ENCODE measurements at places on chromosomes 11 and 22. TPM values are rescaled to one million over a fixed set of nuclear protein-coding genes. Genes with fewer than 3 reads are reported as not detected.

DNA sequence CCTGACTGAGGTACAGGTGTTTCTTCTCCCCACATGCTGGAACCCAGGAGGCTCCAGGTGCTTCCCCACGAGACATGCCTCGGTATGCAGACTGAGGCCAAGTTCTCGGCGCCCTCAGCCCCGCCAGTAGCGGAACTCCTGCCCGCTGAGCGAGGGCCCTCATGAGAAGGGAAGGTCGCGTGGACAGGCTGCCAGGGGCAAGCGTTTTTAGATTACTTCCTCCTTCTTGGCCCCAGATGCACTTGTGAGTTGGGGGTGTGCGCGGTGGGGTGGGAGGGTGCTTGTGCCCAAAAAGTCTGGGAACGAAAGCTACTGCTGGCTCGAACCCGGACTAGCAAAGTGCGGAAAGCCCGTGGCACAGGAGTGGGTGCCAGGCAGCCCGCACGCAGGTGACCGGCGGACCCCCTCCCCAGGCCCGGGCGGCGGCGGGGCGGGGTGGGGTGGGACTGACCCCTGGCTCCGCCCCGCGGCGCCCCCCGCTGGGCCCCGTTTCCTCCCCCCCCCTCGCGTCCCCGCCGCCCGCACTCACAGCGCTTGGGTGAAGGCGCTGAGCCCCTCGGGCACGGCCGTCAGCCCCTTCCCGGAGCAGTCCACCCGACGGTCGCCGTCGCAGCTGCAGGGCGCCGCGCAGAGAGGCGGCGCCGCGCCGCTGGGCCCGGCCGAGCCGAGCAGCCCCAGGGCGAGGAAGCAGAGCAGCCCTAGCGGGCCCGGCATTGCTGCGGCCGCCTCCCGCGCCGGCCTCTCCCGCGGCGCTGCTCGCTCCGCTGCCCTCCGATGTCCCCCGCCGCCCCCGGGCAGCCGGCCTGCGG lies 797 bp downstream of the LGR4 start:
- DNase-seq: no peak

Gene CSTF3
- 7.1 TPM for total RNA-seq

DNA sequence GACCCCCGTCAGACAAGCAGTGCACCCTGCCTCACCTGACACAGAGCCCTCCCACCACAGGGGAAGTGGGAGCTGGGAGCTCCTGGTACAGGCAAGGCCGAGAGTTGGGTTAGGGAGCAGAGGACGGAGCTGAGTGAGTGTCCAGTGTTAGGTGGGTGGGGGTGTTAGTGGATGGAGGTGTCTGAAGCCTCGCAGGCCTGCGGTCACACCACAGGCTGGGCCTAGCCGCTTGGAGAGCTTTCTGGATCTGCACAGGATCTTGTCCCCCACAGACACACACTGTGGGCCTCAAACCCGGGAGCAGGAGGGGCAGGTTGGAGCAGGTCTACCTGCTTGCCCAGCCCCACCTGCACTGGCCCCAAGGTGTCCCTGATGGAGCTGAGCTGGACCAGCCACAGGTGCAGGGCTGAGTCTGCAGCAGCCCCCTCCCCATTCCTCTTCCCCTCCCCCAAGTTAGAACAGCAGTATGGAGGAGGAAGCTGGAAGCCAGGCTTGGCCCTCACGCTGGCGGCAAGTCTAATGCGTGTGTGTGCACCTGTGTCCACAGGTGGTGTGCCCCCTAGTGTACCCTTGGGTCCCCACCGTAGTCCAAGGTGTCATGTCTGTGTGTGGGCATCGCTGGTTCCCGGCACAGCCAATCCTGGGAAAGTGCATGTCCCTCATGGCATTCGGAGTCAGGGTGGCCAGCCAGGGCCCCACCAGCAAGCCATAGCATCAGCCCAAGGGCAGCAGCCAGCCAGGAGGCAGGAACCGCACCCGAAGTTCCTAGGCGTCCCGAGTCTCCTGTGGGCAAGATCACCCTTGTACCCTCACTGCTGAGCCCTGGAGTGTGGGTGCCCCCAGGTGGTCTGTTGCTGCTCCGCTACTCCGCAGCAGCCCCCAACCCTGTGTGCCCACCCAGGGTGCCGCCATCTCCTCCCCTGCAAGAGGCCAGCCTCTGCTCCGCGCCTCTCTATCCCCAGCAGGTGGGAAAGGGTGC lies 2.0 kb upstream of the GATD1 start:
- no peak for DNase-seq

DNA sequence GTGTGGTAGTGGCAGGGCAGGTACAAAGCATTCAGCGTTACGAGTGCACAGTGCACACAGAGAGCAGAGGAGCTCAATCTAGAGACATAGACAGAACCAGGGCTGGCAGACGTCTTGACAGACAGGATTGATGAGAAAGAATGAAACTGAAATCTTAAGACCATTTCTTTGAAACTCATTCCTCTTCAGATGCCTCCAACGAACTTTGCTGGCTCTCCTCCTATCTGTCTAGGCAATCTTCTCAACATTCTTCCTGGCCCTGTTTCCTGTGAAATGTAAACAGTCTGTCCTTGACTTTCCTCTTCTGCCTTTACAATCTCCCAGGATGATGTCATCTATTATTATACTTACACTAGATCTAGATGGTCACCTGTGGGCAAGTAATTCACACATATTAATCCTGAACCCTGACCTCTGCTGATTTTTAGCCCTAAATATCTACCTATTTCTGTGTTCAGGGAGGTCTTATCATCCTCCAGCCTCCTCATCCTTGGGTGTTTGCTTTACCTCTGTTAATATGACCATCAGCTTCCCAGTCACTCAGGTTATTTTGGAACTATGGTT lies 119.5 kb downstream of the ENTHD1 start:
- DNase-seq: no peak

DNA sequence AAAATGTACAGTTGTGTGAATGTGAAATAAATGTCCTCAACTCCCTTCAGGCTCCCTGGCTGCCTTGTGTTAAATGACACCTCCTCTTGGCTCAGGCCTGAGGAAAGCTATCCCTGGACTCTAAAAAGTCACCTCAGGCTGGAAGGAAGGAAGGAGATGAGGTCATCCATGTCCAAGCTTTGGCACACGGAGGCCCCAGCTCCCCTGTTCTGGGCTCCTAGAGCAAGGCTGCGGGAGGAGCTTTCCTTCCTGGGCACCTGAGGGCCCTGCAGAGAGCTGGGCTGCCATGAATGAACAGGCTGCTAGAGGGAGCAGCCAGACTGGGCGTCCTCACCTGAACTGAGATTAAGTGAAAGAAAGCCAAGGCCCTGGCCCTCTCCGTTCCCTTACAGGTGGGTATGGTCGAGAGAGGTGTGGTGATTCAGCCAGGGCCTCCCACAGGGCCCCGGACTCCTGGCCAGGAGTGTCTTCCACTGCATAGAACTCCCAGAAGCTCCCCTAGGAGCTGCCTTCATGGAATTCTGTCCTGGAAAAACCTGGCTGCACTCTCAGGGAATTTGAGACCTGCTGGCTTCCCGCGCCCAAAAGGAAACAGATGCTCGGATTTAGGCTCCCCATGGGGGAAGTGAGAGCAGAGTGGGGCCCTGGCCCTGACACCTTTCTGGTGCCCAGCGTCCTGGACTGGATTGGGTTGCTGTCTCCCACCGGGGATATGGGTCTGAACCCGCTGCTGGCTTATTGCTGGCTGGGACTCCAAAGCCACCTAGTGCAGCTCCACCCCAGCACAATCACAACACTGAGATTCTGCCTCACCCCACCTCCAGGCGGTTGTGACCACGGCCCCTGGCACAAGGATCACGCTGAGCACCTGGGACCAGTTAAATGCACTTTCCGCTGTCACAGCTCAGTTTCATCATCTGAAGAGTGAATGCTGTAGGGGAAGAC lies 22.2 kb downstream of the MYBPC3 start:
- DNase-seq: no peak

Gene DCHS1
- 60.9 TPM for total RNA-seq

DNA sequence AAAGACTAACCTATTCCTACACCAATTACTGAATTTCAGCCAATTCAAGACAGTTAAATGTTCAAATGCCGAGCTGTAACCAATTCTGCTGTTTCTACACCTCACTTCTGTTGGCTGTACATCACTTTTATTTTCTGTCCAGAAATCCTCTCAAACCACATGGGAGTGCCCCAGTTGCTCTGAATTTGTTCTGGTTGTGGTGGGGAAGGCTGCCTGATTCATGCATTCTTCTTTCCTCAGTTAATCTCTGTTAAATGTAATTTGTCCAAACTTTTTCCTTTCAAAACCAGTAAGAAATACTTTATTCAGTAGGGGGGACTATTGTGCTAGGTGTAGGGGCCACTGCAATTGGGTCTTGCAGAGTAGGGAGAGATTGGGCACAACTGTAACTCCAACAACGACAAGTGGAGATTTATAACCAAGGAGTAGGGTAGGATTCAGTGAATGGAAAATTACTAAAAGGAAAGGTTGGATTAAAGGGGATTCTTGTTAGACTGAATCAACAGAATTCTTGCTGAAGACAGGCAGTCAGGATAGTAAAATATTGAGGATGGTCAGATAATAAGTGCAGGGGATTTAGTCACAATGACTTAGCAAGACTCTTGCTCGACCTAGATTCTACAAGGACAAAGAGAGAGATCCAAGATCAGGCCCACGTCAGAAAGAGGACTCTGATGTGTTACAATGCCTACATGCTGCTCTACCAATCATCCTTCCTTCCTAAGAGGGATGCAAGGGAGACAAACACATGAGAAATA lies 593.5 kb upstream of the FAT3 start:
- DNase-seq: no peak

GRCh38 chr11:117934526-117935307 lies 5.5 kb upstream of the TMPRSS13 start:
- DNase-seq: no peak

- DNase-seq: no peak
These were observed 474.2 kb upstream of the KIRREL3 start for GRCh38 chr11:127474766-127475165.

GRCh38 chr11:96332126-96332771 lies 10.7 kb downstream of the MAML2 start:
- no peak for DNase-seq

DNA sequence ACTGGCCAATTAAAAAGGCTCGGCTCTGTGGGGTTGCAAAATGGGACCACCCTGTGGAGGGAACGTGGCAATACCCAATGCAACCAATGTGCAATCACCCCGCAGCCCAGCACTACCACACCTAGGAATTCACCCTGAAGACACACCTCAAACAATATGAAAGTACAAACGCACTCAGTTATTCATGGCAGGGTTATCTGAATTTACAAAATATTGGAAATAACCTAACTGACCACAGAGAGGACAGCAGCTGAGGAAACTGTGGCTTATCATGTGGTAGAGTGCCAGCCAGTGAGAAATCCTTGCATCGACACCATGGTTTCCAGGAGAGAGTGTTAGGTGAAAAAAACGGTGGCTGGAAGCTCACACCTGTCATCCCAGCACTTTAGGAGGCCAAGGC lies 18.7 kb downstream of the ALG12 start:
- no peak for DNase-seq

- DNase-seq: no peak
These were observed 86.9 kb downstream of the STIM1 start for GRCh38 chr11:3942160-3942955.

GRCh38 chr22:49783036-49783746 lies 44.5 kb downstream of the BRD1 start:
- DNase-seq: no peak

- DNase-seq: no peak
These were observed 92.3 kb upstream of the PAX6 start for GRCh38 chr11:31903225-31904074.

GRCh38 chr11:111698852-111699559 lies 67.2 kb downstream of the PPP2R1B start:
- DNase-seq: no peak

DNA sequence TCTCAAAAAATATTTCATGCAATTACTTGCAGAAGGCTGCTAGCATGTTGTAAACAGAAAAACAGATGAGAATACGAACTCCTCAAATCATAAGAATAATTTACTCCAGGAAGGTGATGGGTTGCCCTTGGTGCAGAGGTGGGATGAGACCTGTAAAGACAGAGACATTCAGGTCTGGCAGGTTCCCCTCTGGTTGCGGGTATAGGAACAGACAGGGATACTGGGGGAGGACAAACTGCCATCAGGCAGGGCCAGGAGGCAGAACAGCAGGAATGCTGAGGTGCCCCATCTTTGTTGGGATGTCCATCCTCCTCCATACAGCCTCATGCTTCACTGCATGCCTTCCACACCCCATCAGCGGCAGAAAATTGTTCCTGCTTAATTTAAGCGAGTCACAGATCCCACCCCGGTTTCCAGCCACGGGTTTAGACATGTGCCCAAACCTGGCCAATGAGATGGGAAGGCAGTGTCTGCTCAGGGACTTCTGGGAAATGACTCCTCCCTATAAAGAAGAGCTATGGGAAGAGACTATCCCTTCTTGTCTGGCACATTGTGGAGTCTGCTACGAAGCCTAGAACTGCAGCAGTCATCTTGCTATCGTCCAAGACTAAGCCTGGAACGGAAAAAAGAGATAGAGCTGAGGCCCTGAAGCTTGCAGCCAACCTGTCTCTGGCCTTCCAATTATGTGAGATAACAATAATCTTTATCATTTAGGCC lies 23.1 kb upstream of the IRAG1 start:
- DNase-seq: no peak

Gene OR6Q1
- not detected for total RNA-seq

Gene TANGO2
- 42.7 TPM for total RNA-seq

GRCh38 chr11:2534134-2534956 lies 89.5 kb downstream of the KCNQ1 start:
- DNase-seq: no peak

- no peak for DNase-seq
These were observed 312.3 kb downstream of the MN1 start for GRCh38 chr22:27489178-27489675.

DNA sequence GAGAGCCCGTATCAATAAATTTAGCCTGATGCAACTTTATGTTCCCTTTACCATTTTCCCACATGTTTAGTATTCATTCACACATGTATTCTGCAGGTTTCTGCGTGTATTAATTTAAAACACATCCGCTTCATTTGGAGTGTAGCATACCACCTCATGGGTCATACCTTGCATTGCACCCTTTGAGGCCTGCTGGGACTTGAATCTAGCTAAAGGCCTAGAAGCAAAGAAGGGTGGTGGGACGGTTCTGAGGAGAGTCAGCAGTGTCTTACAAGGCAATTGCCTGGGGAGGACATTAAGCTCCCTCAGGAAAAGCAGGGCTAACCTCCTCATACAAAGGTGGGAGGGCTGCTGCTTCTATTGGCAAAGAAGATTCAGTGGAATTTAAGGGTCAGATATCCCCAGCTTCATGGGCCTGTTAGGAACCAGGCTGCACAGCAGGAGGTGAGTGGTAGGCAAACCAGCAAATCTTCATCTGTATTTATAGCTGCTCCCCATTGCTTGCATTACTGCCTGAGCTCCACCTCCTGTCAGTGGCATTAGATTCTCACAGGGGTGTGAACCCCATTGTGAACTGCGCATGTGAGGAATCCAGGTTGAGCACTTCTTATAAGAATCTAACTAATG lies 15.9 kb upstream of the SNX19 start:
- peak; percentile 66 for DNase-seq

Data from esophagus muscularis mucosa (tissue), 4 donors.